ENCODE measurements at places on chromosomes 13 and 19. TPM values are rescaled to one million over a fixed set of nuclear protein-coding genes. Genes with fewer than 3 reads are reported as not detected.

- DNase-seq = no peak
- H3K27ac ChIP-seq = no peak overlapping the region
- H3K4me1 ChIP-seq = no peaks in the 10 kb centered on the region
Measured at GRCh38 chr13:39528661-39528980, 74.4 kb downstream of the LHFPL6 start.

DNA sequence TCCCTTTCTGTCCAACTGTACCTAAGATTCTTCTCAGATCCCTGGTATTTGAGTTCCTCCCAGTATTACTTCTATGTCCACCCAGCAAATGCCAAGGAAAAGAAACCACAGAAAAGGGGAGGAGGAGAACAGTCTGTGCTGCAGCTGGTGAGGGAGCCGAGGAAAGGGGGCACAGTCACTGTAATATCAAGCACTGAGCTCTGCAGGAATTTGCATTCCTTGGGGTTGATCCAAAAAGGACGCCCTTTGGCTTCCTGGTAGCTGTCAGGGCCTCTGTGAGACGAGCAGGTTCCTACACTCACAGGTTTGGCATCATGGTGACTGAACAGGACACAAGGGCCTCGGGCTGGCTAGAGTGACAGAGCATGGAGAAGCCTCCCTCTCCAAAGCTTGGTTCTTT, 273.4 kb downstream of the NHLRC3 start:
- no peak for DNase-seq
- H3K27ac ChIP-seq = no peak overlapping the region
- no peaks in the 10 kb centered on the region for H3K36me3 ChIP-seq
- H3K27me3 ChIP-seq = no peaks in the 10 kb centered on the region
- H3K4me3 ChIP-seq = no peak overlapping the region

Gene KLK4
- not detected for total RNA-seq

- H3K27me3 ChIP-seq = no peaks in the 10 kb centered on the region
- H3K27ac ChIP-seq = peak overlapping the region; percentile 94
- peaks cover 64% of the 10 kb centered on the region for H3K4me1 ChIP-seq
Measured at GRCh38 chr19:42277821-42278451, 8.9 kb downstream of the CIC start.

GRCh38 chr19:47230054-47230920, 712 bp downstream of the BBC3 start:
- H3K4me3 ChIP-seq = peak overlapping the region; percentile 98
- H3K27ac ChIP-seq = peak overlapping the region; percentile 99
- no peaks in the 10 kb centered on the region for H3K36me3 ChIP-seq
- peak; percentile 84 for DNase-seq
- H3K27me3 ChIP-seq = no peaks in the 10 kb centered on the region

Gene NANOS3
- total RNA-seq = not detected

DNA sequence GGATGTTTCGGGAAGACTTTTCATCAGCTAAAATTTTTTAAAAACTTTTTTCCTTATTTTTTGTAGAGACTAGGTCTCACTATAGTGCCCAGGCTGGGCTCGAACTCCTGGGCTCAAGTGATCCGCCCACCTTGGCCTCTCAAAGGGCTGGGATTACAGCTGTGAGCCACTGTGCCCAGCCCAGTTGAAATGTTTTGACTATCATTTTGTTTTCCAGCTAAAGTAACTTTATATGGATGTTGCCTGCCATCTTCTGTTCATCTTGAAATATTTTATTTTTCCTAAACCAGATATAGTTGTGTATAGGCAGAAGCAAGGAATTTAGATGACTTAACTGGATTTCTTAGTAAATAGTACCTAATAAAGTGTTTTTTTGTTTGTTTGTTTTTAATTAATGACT, 7.0 kb downstream of the CAB39L start:
- H3K4me1 ChIP-seq = no peaks in the 10 kb centered on the region
- peaks cover 10% of the 10 kb centered on the region for H3K36me3 ChIP-seq
- no peaks in the 10 kb centered on the region for H3K27me3 ChIP-seq
- DNase-seq = peak; percentile 62

GRCh38 chr19:43524922-43525835, 1.8 kb downstream of the ETHE1 start:
- H3K4me3 ChIP-seq = peak overlapping the region; percentile 61
- peak; percentile 65 for DNase-seq
- peaks cover 49% of the 10 kb centered on the region for H3K4me1 ChIP-seq
- peak overlapping the region; percentile 87 for H3K27ac ChIP-seq

Gene NLRP5
- total RNA-seq = not detected

DNA sequence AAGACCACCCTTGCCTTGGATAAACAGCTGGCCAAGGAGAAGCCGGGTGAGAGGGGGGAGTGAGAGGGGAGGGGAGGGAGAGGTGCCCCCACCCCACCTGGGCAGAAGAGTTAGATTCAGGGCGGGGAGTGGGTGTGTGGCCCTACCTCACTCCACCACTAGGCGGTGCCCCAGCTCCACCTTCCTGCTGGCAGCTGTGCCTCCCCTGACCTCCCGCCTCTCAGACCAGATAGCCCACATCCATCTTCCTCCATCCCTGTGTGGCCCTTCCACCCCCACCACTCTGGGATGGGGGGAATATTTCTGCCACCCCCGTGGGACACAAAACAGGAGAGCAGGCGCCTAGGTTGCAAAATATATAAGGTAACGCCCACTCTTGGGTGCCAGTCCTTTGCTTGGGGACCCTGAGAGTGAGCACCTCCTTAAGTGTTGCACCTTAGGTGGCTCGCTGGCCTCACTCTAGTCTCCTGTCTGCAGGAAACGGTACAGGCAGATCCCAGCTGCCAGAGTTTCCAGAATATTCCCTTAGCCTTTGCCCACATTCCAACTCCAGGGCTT, 13.8 kb upstream of the EHD2 start:
- peaks cover 75% of the 10 kb centered on the region for H3K36me3 ChIP-seq
- H3K27me3 ChIP-seq = no peaks in the 10 kb centered on the region
- peaks cover 16% of the 10 kb centered on the region for H3K4me1 ChIP-seq
- peak; percentile 73 for DNase-seq

GRCh38 chr13:40190641-40191100, 475.8 kb downstream of the FOXO1 start:
- H3K27ac ChIP-seq = peak overlapping the region; percentile 81
- no peaks in the 10 kb centered on the region for H3K36me3 ChIP-seq
- no peaks in the 10 kb centered on the region for H3K27me3 ChIP-seq
- peaks cover 22% of the 10 kb centered on the region for H3K4me1 ChIP-seq

DNA sequence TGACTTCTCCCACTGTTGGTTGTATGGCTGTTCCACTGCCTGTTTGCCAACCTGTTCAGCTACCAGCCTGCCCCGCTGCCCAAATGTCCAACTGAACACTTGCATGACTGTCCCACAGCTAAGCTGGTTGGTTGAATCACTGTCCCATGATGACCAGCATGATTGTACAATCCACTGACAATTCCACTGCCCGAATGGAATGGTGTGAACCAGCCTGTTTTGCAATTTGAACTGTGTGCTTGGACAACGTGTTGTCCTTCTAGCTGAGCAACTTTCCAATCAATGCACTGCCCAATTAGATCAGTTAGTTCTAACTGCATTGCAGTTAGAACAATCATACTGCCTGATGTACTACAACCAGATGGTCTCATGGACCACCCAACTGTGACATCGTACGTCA, 8.7 kb downstream of the ADAMTS10 start:
- H3K36me3 ChIP-seq = peaks cover 42% of the 10 kb centered on the region
- H3K27ac ChIP-seq = no peak overlapping the region
- H3K27me3 ChIP-seq = no peaks in the 10 kb centered on the region
- no peaks in the 10 kb centered on the region for H3K4me1 ChIP-seq
- DNase-seq = no peak

- no peak within 1 kb of the TSS for H3K27ac ChIP-seq
- no peaks in the 10 kb centered on the region for H3K4me1 ChIP-seq
- no peaks in the 10 kb centered on the region for H3K36me3 ChIP-seq
Measured at GRCh38 chr19:14674764-14675163, at the start of gene ADGRE3. ADGRE3 (minus strand) TSS chr19:14674844; CDS start chr19:14674770, 74 bp downstream.

Gene ZNF577
- total RNA-seq = 18.7 TPM

- no peak overlapping the region for H3K4me3 ChIP-seq
- no peaks in the 10 kb centered on the region for H3K36me3 ChIP-seq
- H3K4me1 ChIP-seq = no peaks in the 10 kb centered on the region
- H3K27me3 ChIP-seq = no peaks in the 10 kb centered on the region
- no peak overlapping the region for H3K27ac ChIP-seq
- no peak for DNase-seq
Measured at GRCh38 chr13:61908906-61909615, 493.4 kb upstream of the PCDH20 start.

Gene ZNF560
- not detected for total RNA-seq

Gene FUT2
- 42.0 TPM for total RNA-seq

Gene ZNF30
- 2.9 TPM for total RNA-seq

- no peak overlapping the region for H3K4me3 ChIP-seq
- peak; percentile 62 for DNase-seq
- H3K27me3 ChIP-seq = no peaks in the 10 kb centered on the region
- peaks cover 11% of the 10 kb centered on the region for H3K4me1 ChIP-seq
Measured at GRCh38 chr13:97307882-97308624, 85.9 kb downstream of the MBNL2 start.

GRCh38 chr19:17455308-17456123, 5.2 kb downstream of the NXNL1 start:
- H3K27ac ChIP-seq = no peak overlapping the region
- peaks cover 9% of the 10 kb centered on the region for H3K27me3 ChIP-seq
- peak; percentile 28 for DNase-seq
- no peaks in the 10 kb centered on the region for H3K36me3 ChIP-seq
- H3K4me3 ChIP-seq = no peak overlapping the region
